Omental fat pad (tissue), 4 donors: ENCODE measurements at places on chromosomes 11 and 22.

DNA sequence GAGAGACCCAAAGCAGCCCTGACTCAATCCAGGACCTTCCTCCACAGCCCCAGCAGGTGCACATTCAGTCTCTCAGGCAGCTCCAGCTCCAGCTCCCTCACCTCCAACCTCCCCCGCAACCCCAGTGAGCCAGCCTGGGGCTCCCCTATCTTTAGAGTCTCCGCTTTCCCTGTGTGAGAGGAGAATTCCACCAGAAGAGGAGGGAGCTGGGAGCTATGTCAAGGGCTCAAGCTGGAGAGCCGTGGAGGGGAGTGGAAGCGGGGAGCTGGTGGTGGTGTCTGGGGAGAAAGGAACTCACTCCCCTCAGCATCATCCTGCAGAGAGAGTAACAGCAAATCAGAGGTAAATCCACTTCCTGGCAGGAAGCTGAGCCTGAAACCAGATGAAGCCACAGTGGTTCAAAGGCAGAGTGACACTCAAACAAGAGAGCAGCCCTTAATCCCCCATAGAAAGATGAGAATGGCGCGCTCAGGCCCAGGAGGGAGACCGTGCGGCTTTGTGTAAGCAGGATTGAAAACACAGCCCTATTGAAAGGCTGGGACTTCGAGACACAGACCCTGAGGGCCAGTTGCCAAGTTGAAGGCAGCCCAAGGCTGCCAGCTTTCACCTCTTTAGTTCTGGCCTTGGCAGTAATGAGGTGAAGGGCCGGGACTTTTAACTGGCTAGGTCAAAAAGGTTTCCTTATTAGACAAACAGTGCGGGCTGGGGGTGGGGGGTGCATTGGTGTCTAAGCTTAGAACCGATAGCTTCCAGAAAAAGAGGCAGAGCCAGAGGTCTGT is 21.4 kb upstream of the CDON start:
- DNase-seq, result no peak

DNA sequence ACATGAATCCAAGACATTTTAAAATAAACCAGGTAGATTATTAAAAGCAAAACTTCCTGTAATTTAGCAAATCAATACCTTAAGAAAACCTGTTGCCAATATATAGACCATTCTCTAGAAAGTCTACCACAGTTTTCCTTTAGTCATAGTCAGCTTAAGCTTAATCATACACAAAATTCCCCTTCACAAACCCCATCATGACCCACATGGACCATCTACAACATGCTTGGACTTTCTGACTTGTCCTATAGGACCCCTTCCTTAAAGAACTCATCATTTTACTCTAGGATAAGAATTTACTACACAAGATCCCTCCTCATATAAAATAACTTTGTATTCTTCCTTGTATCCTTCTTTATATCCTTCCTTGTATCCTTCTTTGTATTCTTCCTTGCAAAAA is 16.2 kb upstream of the RNASEH2C start:
- no peak for DNase-seq

GRCh38 chr11:132504501-132505041 is 1027.7 kb downstream of the OPCML start:
- no peak for DNase-seq

- DNase-seq, result no peak
Measured at GRCh38 chr11:11499300-11499699, 122.5 kb downstream of the GALNT18 start.

DNA sequence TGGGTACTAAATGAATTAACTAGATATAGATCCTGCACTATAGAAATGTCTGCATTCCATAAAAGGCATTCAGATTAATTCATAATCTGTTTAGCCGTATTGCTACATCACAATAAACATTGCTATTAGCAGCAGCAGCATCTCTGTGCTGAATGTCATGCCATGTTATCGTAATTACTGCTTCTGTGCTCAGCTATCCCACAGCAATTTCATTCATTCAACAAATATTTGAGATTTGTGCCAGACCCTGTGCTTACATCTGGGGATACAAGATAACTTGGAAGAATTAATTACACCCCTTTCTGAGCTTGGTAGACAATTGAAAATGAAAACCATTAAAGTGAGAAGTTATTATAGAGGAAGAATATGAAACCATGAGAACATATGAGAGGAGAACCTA is 185.8 kb upstream of the C11orf87 start:
- no peak for DNase-seq

- DNase-seq, result no peak
Measured at GRCh38 chr11:94144216-94144615, 15.6 kb downstream of the PANX1 start.

DNA sequence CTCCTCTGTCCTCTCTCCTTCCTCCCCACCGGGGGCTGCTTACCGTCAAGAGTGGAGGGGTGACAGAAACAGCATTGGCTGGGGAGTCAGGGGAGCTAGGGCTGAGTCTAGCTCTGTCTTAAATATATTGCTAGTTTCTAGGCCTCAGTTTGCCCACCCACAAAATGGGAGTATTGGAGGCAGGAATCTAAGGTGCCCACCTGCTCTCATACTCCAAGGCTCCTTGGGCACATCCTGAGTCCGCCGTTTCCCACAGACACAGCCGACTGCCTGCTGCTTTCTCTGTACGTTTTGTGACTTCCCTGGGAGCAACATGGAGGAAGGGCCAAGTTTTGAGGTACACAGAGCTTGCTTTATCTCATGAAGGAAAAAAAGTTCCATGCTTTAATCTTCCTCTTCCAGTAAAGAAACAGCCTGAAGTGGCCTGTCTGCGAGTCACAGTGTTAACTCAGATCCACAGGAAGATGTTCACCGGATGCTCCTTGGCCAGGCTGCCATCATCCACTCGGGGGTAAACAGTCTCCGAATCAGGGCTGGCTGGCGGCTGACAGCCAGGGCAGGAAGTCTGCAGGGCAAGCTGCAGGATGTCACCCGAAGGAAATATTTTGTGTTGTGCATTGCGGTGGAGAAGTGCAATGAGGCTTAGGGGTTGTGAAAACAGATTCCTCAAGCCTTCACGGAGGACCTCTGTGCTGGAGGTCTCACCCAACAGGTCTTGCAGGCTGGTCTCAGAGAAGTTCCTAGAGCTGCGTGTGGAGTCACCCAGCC is 11.0 kb upstream of the CERK start:
- DNase-seq, result no peak
